ENCODE measurements at places on chromosomes 11 and 22. TPM values are rescaled to one million over a fixed set of nuclear protein-coding genes. Genes with fewer than 3 reads are reported as not detected.

Gene ROBO4
- 0.66 TPM for total RNA-seq

- H3K4me1 ChIP-seq: no peaks in the 10 kb centered on the region
- no peaks in the 10 kb centered on the region for H3K36me3 ChIP-seq
These were observed 11.2 kb upstream of the LINC01488 start for GRCh38 chr11:69470301-69470700.

Gene GAL3ST1
- 0.17 TPM for total RNA-seq

GRCh38 chr11:92625894-92626293, 343.6 kb upstream of the MTNR1B start:
- no peaks in the 10 kb centered on the region for H3K27me3 ChIP-seq
- no peak for DNase-seq

GRCh38 chr11:65113361-65113756, 1.7 kb downstream of the TM7SF2 start:
- H3K4me1 ChIP-seq: peaks cover 19% of the 10 kb centered on the region
- H3K36me3 ChIP-seq: peaks cover 13% of the 10 kb centered on the region
- no peak overlapping the region for H3K27ac ChIP-seq
- DNase-seq: no peak

GRCh38 chr11:126992804-126993111, 7.8 kb downstream of the KIRREL3 start:
- no peaks in the 10 kb centered on the region for H3K36me3 ChIP-seq
- no peak overlapping the region for H3K4me3 ChIP-seq
- no peaks in the 10 kb centered on the region for H3K27me3 ChIP-seq
- peak; percentile 98 for DNase-seq

- no peaks in the 10 kb centered on the region for H3K36me3 ChIP-seq
- H3K27ac ChIP-seq: no peak overlapping the region
- no peak overlapping the region for H3K4me3 ChIP-seq
- H3K4me1 ChIP-seq: no peaks in the 10 kb centered on the region
- DNase-seq: no peak
These were observed 16.2 kb downstream of the OR5D16 start for GRCh38 chr11:55854704-55855103.

Gene OR52E8
- not detected for total RNA-seq

- peaks cover 3% of the 10 kb centered on the region for H3K4me1 ChIP-seq
- no peak overlapping the region for H3K27ac ChIP-seq
- H3K36me3 ChIP-seq: no peaks in the 10 kb centered on the region
- DNase-seq: no peak
- no peak overlapping the region for H3K4me3 ChIP-seq
These were observed 521.0 kb downstream of the METTL15 start for GRCh38 chr11:28629235-28629634.

Gene C22orf31
- 0.17 TPM for total RNA-seq

DNA sequence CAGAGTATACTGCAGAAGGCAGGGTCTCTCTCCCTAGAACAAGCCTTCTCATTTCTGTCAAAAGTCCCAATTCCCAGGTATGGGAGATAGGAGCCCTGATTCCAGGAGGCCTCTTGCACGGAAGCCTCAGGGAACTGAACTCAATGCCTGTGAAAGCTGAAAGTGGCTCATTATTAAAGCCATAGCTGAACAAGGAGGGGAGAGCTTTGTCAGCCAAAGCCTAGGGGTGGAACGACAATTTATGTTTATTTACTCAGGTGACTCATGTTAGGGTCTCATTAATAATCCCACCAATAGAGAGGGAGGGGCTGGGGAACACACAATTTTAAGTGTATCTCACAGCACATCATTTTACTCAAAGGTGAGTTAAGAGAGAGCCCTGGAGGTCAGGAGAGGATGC, 44.9 kb downstream of the DSCAML1 start:
- H3K27ac ChIP-seq: no peak overlapping the region
- no peak overlapping the region for H3K4me3 ChIP-seq
- no peak for DNase-seq
- no peaks in the 10 kb centered on the region for H3K36me3 ChIP-seq
- H3K4me1 ChIP-seq: no peaks in the 10 kb centered on the region

DNA sequence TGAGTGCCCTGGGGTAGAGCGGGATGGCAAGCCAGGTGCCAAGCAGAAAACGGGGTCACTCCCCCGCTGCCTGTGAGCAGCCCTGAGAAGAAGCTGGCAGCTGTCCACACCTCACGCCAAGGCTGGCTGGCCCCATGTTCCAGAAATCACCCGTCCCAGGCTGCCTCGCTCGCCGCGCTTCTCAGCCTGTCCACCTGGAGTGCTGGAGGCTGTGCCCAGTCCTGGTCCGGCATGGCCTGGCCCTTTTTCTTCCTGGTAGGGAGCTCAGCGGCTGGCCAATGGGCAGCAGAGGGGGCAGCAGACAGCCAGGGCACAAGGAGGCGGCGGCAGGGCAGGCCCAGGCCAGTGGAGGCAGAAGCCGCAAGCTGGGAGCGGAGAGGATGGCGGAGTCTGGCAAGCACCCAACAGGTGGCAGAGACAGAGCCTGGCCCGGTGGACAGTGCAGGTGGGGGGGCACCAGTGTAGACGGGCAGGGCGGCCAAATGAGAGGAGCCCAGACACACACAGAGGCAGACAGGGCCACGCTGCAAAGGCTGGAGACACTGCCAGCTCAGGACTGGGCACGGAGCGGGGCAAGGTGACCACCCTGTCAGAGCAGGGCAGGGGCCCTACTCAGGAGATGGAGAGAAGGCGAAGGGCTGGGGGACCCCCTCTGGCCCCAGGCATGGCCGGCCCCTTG, 37.2 kb upstream of the TH start:
- H3K27me3 ChIP-seq: no peaks in the 10 kb centered on the region
- H3K27ac ChIP-seq: no peak overlapping the region
- no peaks in the 10 kb centered on the region for H3K36me3 ChIP-seq
- H3K4me3 ChIP-seq: no peak overlapping the region

Gene TESMIN
- total RNA-seq: 2.0 TPM

DNA sequence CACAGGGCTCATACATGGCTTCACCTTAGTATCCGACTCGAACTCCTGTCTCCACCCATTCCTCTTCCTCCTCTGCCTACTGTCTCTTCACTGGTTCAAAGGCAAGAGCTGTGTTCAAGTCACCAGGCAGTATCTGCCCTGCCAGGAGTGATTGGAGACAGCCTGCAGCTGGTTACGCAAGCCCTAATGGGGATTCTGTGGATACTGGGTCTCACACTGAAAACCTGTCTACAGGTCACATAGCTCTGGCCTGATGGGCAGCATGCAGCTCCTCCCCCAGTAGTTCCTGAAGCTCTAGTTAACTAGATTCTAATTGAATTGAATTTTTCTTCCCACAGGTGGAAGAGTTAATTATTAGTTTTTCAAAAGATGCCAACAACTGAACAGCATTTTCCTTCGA, 332.2 kb downstream of the TMEM135 start:
- peaks cover 2% of the 10 kb centered on the region for H3K27me3 ChIP-seq
- H3K36me3 ChIP-seq: no peaks in the 10 kb centered on the region
- no peak for DNase-seq
- H3K4me3 ChIP-seq: no peak overlapping the region
- no peak overlapping the region for H3K27ac ChIP-seq

- peak; percentile 95 for DNase-seq
- H3K4me3 ChIP-seq: no peak overlapping the region
- H3K36me3 ChIP-seq: no peaks in the 10 kb centered on the region
- peaks cover 8% of the 10 kb centered on the region for H3K4me1 ChIP-seq
- no peaks in the 10 kb centered on the region for H3K27me3 ChIP-seq
- no peak overlapping the region for H3K27ac ChIP-seq
These were observed 78.5 kb downstream of the TRAF6 start for GRCh38 chr11:36431429-36432092.

Gene HPX
- 0.83 TPM for total RNA-seq

Gene CABP4
- not detected for total RNA-seq

Gene GNAZ
- 1.3 TPM for total RNA-seq

DNA sequence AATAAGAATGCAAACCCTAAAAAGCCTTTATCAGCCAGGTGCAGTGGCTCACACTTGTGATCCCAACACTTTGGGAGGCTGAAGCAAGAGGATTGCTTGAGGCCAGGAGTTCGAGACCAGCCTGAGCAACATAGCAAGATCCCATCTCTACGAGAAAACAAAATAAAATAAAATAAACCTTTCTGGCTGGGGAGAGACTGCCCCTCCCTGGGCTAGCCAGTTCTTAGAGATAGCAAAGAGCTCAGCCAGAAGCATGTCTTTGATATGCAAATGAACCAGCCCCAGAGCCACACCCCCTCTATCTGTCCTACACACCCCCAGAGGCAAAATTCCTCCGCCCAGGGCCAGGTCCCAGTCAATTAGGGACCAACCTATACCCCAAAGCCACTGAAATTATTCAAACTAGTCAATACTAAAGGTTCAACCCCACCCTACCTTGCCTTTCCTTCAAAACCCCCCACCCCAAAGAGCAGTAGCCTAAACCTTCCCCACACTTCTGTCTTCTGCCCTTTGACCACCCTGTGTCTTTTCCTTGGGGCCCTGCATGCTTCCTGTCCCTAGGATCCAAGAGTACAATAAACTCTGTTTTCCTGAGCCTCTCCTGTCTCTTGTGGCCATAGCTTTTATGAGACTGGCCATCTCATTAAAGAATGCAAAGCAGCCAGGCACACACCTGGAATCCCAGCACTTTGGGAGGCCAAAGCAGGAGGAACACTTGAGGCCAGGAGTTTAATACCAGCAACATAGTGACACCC, 37.3 kb upstream of the CXCR5 start:
- no peak for DNase-seq
- no peak overlapping the region for H3K4me3 ChIP-seq
- H3K27me3 ChIP-seq: no peaks in the 10 kb centered on the region
- peaks cover 2% of the 10 kb centered on the region for H3K4me1 ChIP-seq

- no peaks in the 10 kb centered on the region for H3K36me3 ChIP-seq
- no peak overlapping the region for H3K27ac ChIP-seq
- peaks cover 3% of the 10 kb centered on the region for H3K4me1 ChIP-seq
- DNase-seq: no peak
- no peaks in the 10 kb centered on the region for H3K27me3 ChIP-seq
These were observed 25.1 kb downstream of the OR10A6 start for GRCh38 chr11:7905961-7906429.

Gene MPPED1
- total RNA-seq: not detected

- H3K27me3 ChIP-seq: no peaks in the 10 kb centered on the region
- no peak overlapping the region for H3K4me3 ChIP-seq
- H3K36me3 ChIP-seq: no peaks in the 10 kb centered on the region
- no peak overlapping the region for H3K27ac ChIP-seq
- DNase-seq: peak; percentile 20
These were observed 182.5 kb downstream of the CADM1 start for GRCh38 chr11:115321605-115322289.

Gene MCHR1
- 0.99 TPM for total RNA-seq

DNA sequence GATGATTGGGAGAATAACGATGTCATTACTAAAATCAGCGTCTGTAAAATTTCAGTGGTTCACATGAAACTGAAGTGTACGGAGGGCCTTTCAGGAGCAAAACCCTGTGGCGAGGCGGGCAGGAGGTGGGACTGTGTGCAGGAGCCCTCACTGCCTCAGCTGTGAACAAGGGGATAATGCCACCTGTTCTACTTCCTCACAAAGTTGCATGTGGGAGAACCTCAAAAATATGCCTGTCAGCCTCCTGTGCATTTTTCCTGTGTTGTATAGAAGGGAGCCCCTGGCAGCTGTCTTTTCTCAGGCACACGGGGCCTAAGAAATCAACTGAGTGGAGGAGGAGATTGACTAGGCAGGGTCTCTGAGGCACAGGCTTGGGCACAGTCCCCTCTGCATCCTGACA, 43.0 kb upstream of the MYO18B start:
- H3K27ac ChIP-seq: no peak overlapping the region
- H3K4me3 ChIP-seq: no peak overlapping the region
- DNase-seq: no peak
- no peaks in the 10 kb centered on the region for H3K36me3 ChIP-seq
- H3K4me1 ChIP-seq: peaks cover 3% of the 10 kb centered on the region

Gene GAB4
- total RNA-seq: not detected

DNA sequence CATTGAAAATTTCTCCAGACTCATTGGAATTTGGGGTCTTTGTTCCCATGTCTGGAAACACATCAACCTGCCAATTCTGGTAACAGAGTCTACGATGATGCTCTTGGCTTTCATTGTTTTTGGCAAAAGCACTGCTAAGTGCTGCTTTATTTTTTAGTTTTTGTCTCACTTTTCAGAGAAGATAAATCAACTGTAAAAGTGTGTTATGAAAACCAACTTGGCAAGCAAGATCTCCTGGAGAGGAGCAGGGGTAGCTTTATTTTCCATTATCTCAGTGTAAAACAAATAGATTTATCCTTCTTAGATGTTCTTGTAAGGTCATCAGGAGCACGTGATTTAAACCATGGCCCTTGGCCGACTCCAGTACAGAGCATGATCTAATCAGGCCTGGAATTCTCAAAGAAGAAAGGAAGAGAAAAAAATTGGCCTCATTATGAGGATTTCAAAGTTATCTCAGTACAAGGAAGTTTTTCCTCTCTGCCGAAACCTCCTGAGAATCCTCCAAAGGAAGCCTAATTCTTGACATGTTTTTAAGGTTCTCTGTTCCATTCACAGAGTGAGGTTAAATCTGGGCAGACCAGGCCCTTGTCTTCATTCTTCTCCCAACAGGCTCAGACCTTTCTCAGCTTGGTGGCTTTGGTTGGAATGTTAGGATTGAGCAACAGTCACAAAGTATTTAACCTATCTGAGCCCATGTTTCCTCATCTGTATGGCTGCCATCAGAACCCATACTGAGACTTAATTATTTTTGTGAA, 16.4 kb upstream of the PAMR1 start:
- no peak overlapping the region for H3K4me3 ChIP-seq
- H3K4me1 ChIP-seq: peaks cover 32% of the 10 kb centered on the region
- H3K27ac ChIP-seq: peak overlapping the region; percentile 83
- H3K36me3 ChIP-seq: no peaks in the 10 kb centered on the region

DNA sequence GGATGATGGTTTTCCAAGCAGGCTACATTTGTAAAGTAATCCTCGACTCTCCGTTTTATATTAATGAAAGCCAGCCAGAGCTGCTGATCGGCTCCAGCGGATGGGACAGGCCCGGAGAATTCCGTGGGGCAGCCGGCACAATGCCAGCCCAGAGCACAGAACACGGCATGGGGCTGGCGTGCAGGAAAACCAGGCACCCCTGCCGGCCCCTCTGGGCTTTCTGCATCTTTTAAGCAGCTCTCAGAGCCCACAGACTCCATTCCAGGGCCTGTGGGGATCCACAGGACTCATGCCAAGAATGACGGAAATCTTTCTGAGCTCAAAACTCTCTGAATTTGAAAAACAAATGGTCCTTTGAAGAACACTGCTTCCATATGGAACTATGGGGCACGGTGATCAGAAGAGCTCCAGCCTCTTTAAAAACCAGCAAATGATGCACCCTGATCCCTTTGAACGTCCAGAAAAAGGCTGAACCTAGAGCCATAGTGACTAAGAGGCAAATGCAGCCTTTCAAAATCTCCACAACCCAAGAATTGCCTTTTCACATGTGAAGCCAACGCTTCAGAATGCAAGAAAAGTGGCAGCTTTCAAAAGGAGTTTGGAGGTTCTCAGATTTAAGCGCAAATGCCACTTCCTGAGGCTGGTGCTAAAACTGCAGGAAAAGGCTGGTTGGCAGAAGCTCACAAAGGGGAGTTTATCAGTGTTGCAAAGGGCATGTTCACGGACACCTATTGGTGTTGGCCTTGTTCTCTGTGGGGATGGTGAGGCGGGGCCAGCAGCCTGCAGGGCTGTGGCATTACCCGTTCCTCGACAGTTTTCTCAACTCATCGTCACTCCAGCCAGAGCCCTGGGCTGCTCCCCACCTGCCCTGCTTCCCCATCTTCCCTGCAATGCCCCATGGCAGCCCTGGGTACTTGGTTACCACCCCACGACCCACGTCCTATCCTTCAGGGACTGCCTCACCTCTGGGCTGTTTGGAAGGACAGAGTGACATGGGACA, 212.5 kb downstream of the CTTN start:
- no peak overlapping the region for H3K27ac ChIP-seq
- H3K4me1 ChIP-seq: no peaks in the 10 kb centered on the region
- peak; percentile 27 for DNase-seq
- no peak overlapping the region for H3K4me3 ChIP-seq
